ENCODE measurements at places on chromosomes 12 and 14.

GRCh38 chr12:27474344-27474743 lies 27.8 kb downstream of the SMCO2 start:
- no peak for DNase-seq

GRCh38 chr12:45666816-45667215 lies 62.7 kb upstream of the ARID2 start:
- no peak for DNase-seq

DNA sequence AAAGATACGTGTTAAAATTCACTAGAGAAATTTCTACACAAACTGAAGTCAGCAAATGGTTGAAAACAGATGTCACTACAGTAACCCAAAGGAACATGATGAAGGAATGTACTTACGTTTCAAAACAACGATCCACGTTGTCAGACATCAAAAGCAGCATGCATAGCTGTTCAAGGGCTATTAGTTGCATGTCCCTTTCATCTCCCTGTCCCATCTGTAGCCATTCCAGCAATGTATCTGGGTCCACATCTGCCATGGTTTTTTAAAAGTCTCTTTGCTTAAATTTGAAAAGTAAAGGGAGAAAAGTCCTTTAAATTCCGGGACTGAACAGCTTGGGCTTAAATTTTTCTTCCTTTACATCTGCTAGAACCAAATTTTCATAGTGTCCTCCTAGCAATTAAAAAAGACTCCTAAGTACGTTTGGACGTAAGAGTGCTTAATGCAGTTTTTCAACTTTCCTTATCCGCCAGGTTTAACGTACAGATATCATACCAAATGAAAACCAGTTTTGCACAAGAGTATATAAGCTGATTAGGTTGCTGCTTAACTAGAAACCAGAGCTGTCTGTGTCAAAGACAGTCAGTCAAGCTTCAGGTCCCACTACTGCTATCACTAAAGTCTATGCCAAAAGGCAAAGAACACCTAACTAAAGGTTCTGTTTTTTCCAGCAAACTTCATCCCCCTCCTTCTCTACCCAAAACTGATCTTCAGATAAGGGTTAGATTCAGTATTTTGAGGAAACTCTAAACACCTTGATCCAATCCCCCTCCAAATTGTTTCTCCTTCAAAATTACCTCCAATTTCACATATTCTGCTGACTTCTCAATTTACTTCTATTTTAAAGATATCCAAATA lies 1.7 kb downstream of the HECTD1 start:
- DNase-seq: no peak

GRCh38 chr12:56206452-56207166 lies 15.1 kb downstream of the RNF41 start:
- no peak for DNase-seq

GRCh38 chr12:57772429-57773322 lies at the start of gene EEF1AKMT3:
EEF1AKMT3 (plus strand) TSS chr12:57772614; CDS start chr12:57772725, 111 bp downstream.
- DNase-seq: no peak

- no peak for DNase-seq
These were observed 4.3 kb downstream of the OLR1 start for GRCh38 chr12:10167599-10167998.

DNA sequence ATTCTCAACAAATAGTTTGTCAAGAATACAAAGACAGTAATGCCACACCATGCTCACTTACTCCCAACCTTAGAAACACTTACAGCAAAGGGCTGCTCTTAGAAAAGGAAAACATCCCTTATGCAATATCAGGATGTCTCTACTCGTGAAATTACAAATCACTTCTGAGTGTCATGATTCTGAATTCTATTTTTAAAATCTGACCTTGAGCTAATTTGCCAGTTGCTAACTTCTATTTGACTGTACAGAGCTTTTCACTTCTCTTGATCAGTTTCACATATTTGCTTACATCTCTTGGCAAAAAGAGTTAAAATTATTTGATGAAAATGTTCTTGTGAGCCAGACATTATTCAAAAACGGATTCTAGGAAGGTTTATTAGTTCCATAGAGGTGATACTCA lies 136.7 kb upstream of the SLC35F4 start:
- no peak for DNase-seq

- no peak for DNase-seq
These were observed 2.0 kb downstream of the FAM177A1 start for GRCh38 chr14:35047976-35048513.

- DNase-seq: no peak
These were observed 114.4 kb downstream of the TBX5 start for GRCh38 chr12:114291389-114292060.

GRCh38 chr12:108930756-108931155 lies 50.9 kb downstream of the DAO start:
- no peak for DNase-seq

DNA sequence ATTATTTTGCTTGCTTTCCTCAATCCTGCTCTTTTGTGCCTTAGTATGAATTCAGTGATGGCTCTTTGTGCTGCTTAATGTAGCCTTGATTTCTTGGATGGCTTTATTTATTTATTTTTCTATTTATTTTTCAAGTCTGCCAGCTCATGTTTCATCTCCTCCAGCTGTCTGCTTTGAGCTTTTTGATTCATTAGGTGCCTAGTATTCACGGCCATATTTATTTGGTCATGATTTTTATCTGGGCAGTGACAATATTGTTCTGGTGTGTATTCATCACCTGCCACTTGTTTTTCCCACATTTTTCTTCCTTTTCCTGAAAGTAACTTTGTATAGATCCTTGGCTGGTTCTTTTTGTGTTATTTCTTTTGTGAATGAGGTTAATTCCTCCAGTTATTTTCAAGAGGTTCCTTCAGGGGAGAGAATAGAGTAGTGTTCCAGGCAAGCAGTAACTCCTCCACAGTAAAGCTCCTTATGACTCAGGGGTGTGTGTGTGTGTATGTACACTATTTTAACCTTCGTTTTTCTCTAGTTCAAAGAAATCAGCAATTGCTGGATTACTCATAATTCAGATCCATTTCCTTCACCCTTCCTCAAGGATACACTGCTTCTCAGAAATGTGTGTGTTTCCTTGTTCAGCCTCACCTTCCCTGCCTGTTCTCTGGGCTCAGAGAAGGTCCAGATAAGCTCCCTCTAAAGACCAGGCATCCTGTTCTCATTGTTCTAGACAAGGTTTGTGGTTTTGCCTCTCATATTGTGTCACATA lies 51.6 kb upstream of the PMCH start:
- DNase-seq: no peak

DNA sequence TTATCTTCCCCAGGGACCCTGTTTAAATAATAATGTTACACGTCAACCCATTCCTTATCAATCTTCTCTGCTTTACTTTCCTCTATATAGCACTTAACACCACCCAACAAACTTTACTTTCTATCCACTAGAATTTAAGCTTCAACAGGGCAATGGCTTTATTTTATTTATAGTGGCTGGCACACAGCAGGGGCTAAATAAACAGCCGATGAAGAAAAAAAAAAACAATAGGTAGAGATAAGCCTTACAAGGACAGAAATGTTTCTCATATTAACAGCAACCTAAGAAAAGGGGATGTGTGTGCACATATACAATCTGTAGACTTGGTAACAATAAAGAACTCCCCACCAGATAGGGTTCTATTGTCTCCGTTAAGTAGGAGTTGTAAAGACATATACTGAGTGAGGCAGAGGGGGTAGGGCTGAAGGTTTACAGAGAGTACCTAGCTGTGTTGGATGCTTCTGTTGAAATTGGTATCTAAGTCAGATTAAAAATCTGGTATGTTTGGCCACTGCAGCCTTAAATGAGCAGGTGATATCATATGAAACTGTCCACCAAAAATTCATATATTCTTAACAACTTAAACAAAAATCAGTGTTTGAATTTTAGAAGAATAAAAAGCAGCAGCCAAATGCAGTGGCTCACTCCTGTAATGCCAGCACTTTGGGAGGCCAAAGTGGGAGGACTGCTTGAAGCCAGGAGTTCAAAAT lies 24.7 kb upstream of the AP4S1 start:
- DNase-seq: no peak

DNA sequence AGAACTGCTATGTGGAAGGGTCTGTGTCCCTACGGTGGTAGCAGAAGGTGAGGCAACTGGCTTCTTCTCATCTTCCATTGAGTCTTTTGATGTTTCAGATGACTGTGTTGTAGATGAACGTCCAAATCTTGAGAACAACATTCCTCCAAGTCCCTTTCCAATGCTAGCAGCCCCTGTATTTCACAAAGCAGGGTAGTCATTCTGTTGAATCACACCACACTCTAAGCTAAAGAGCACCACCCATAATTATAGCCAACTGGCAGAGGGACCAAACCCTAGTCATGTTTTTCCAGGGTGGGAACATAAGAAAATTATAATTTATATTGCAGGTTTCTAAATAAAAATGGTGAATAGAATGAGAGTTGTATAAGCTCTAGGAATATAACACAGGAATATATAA lies 98.7 kb downstream of the DDHD1 start:
- no peak for DNase-seq

GRCh38 chr14:102982852-102983470 lies 60.5 kb downstream of the AMN start:
- no peak for DNase-seq

- no peak for DNase-seq
These were observed 13.5 kb downstream of the TBX3 start for GRCh38 chr12:114670291-114670980.

- no peak for DNase-seq
These were observed 3.9 kb upstream of the LHX5 start for GRCh38 chr12:113475451-113476175.

- no peak for DNase-seq
These were observed 827.7 kb downstream of the TMTC2 start for GRCh38 chr12:83514372-83514771.

DNA sequence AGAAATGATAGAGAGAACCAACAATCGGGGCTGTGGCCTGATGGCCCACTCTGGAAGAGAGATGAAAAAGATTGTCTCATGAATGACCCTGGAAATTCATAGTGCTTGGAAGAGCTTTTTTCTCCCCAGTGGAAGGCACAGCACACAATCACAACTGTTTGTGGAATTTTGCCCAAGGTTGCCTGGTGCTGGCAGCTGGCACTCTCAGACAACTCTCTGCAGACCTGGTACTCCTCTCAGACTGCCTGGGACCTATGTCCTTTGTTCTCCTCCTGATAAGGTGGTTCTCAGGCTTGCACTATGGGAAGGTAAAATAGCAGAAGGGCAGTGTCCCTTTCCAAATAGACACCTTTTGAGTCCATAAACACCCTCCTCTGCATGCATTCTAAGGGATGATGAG lies 144.1 kb upstream of the SEL1L start:
- no peak for DNase-seq

GRCh38 chr12:25801734-25802133 lies 156.7 kb upstream of the RASSF8 start:
- no peak for DNase-seq

- no peak for DNase-seq
These were observed 30.3 kb upstream of the SMOC1 start for GRCh38 chr14:69848903-69849391.

All from stimulated activated CD8-positive, alpha-beta memory T cell treated with anti-CD3 and anti-CD28 coated beads, Interleukin-4, amount 100 ng/mL, for 1 hour (primary cell).